ENCODE measurements at places on chromosomes 3 and 15.

- DNase-seq, result no peak
Measured at GRCh38 chr3:8352475-8352874, 149.1 kb upstream of the LMCD1 start.

- DNase-seq, result no peak
Measured at GRCh38 chr15:40582726-40583246, 11.3 kb upstream of the KNL1 start.

DNA sequence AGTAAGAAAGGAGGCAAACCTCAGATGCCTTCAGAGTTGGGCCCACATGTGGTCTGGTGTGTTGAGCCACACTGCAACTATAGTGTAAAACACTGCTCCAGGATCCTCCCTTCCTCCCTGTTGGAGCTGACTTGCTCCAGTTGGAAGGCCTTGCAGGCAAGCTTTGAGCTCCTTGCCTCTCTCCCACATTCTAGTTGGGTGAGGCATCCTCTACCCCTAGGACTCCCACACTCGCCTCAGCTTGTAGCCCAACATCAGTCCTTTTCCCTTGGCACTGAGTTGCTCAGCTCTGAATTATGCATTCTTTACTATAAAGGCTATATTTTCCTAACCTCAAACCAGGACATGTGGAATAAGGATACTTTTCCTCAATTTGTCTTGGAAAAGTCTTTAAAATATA, 143.9 kb downstream of the NECTIN3 start:
- no peak for DNase-seq

DNA sequence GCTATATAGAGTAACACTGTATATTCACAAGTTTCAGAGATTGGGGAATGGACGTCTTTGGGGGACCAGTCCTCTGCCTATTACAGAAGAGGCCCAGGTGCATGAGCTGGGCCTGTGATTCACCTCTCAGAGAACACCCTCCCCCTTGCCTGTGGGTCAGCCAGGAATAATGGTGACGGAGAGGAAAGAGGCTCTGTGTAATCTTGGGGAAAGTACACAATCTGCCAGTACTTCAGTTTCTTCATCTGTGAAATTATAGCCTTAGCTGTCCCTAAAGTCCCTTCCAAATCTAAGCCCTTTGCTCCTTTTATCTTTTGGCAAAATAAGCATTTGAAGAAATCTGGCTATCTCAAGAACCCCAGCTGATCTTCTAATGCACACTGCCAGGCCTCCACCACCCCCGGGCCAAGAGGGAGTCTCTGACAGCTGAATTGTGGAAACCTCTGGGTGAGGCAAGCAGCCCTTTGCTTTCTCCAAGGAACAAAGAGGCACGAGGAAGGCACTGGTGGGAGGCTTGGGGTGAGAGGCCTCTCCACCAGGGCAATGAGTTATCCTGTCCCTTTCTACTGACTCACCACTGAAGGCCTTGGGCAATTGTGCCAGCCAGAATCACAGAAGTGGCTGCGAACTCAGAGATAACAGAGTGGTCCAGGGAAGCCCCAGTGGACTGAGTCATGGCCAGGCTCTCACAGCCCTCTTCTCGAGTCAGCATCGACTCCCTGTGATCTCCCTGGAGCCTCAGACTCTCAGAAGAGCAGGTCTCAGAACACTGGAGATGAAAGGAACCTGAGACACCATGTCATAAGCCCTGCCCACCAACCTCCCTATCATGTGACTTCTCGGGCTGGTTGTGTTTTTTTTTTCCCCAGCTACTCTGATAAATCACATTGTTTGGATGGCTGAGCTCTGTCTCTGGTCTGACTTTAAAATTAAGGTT, 31.8 kb downstream of the CCNL1 start:
- DNase-seq, result peak; percentile 78

DNA sequence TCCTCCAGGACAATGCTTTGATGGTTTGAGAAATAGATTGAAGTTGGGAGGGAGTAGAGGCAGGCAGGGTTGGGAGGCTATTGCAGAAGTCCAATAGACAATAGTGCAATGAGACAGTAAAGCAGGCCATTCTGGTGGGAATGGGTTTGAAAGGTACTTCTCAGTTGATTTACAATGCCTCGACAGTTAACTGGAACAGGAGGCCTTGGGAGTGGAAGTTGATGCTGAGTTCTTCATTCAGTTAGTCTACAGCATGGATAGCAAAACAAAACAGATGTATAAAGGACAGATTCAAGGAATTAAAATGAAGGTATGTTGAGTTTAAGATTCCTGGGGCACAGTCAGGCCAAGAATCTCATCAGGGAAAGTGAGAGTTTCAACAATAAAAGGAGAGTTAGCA, 6.8 kb upstream of the PLCL2 start:
- DNase-seq, result no peak
